ENCODE measurements at places on chromosomes 6 and 20. TPM values are rescaled to one million over a fixed set of nuclear protein-coding genes. Genes with fewer than 3 reads are reported as not detected.
A peak's percentile ranks its signal among the peaks of the same experiment; 100 is the strongest.

DNA sequence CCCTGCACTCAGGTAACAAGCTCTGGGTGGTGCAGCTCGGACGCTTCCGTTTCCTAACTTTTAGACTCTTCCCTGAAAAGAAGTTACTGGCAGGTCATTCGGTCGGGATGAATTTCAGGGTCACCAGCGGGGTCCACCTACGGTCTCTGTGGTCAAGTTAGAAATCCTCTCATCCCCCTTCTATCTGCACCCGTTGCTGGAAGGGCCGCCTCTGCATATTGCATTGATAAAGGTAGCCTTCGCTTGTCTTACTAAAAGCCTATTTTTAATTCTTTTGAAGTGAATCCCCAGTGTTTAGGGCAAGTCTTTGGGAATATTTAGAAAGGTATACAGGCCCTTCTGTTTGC lies 47.3 kb downstream of the LRRN4 start:
- H3K4me3 ChIP-seq, result peak overlapping the region; percentile 93
- no peaks in the 10 kb centered on the region for H3K27me3 ChIP-seq
- peaks cover 24% of the 10 kb centered on the region for H3K4me1 ChIP-seq
- peak overlapping the region; percentile 83 for H3K27ac ChIP-seq

DNA sequence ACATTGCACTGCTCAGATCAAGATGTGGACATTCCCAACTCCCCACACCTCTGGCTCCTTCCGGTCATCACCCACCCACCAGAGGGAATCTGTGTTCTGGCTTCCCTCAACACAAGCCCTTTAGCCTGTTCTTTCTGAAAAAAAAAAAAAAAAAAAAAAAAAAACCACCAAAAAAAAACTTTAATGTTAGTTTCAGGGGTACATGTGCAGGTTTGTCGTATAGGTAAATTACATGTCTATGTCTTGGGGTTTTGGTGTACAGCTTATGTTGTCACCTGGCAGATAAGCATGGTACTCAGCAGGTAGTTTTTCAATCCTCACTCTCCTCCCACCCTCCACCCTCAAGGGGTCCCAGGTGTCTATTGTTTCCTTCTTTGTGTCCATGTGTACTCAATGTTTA lies 135.8 kb upstream of the FOXA2 start:
- no peaks in the 10 kb centered on the region for H3K36me3 ChIP-seq
- H3K4me1 ChIP-seq, result peaks cover 4% of the 10 kb centered on the region
- H3K4me3 ChIP-seq, result no peak overlapping the region

GRCh38 chr6:108619431-108620197 lies 58.9 kb downstream of the FOXO3 start:
- no peak overlapping the region for H3K27ac ChIP-seq
- H3K4me3 ChIP-seq, result no peak overlapping the region
- H3K36me3 ChIP-seq, result peaks cover 1% of the 10 kb centered on the region
- H3K4me1 ChIP-seq, result peaks cover 41% of the 10 kb centered on the region
- DNase-seq, result no peak
- no peaks in the 10 kb centered on the region for H3K27me3 ChIP-seq

GRCh38 chr20:51098284-51098810 lies 75.4 kb upstream of the KCNG1 start:
- peak overlapping the region; percentile 62 for H3K27ac ChIP-seq
- no peak overlapping the region for H3K4me3 ChIP-seq
- H3K27me3 ChIP-seq, result peaks cover 2% of the 10 kb centered on the region
- DNase-seq, result no peak

GRCh38 chr6:3825851-3826581 lies 23.2 kb upstream of the FAM50B start:
- peaks cover 6% of the 10 kb centered on the region for H3K27me3 ChIP-seq
- no peak for DNase-seq
- H3K4me3 ChIP-seq, result no peak overlapping the region

GRCh38 chr6:46451343-46451742 lies 39.9 kb downstream of the RCAN2 start:
- no peaks in the 10 kb centered on the region for H3K4me1 ChIP-seq
- H3K36me3 ChIP-seq, result no peaks in the 10 kb centered on the region
- H3K27me3 ChIP-seq, result peaks cover 8% of the 10 kb centered on the region

DNA sequence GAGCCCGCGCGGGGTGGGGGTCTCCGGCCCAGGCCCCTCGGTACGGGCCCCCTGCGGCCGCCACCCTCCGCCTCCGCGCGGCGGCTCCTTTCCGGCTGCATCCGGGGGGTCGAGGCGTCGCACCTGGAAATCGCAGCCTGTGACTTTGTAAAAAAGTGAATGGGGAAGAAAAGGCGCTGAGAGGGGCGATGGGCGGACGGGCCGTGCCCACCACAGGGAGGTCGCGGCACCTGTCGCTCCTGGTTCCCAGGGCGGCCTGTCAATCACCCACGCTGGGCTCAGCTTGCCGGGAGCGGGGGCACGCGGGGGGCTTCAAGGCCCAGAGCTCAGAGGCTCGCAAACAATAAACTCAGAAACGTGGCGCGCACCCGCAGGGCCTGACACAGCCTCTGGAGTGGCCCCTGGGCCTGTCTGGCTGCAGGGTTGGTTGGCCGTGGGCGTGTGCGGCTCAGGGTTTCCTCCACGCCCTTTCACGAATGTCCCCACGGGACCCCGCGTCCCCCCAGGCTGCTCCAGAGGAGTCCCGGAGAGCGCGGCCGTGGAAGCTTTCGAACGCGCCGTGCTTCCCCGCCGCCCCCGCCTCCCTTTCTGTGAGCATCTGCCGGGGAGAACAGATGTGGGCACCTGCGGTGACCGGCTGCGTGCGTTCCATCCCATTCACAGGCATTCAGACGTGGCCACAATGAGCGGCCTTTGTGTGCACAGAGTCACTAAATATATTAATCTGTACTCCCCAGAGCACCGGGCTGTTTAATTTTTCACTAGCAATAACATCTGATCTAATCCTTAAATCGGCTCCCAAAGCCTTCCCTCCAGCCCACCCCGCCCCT lies 6.1 kb upstream of the DLL1 start:
- no peaks in the 10 kb centered on the region for H3K36me3 ChIP-seq
- peaks cover 37% of the 10 kb centered on the region for H3K4me1 ChIP-seq
- DNase-seq, result no peak
- no peak overlapping the region for H3K27ac ChIP-seq
- H3K27me3 ChIP-seq, result peaks cover 56% of the 10 kb centered on the region

DNA sequence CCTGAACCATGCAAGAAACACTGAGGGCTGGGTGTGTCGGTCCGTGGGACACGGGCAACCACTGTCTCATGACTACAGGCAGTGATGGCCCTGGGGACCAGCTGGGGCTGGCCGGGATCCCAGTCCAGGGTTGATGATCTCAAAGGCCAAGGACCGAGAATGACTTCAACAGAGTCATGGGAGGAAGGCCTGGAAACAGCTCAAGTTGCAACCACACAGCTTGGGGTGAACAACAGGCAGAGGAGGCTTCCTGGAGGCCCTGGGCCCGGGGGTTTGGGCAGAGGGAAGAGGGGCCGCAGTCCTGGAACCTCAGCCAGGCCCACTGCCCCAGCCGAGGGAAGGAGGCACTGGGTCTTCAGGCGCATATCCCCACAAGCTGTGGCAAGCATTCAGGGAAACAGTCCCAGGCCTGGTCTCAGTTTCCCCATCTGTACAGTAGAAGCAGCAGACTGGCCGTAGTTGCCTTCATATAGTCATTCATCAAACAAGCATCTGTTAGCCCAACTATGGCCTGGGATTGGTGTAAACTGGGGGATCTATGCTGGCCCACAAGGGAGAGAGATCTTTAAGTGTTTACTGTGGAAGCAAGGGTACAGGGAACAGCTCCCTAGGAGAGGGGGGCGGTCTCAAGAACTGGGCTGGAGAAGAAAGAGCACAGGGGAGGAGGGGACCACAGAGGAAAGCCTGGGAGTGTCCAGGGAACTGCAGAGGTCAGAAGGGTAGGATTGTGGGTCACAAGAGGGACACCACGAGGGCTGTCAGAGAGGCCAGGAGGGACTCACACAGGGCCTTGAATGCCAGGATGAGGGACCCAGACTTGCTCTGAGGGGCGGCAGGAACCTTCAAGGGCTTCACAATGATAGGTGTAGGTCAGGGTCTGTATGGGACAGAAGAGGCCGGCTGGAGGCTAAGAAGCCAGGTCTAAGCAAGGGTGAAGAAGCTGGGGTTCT lies 2.1 kb downstream of the MYL9 start:
- no peak overlapping the region for H3K4me3 ChIP-seq
- DNase-seq, result no peak
- H3K27me3 ChIP-seq, result no peaks in the 10 kb centered on the region
- no peaks in the 10 kb centered on the region for H3K36me3 ChIP-seq
- H3K27ac ChIP-seq, result no peak overlapping the region

DNA sequence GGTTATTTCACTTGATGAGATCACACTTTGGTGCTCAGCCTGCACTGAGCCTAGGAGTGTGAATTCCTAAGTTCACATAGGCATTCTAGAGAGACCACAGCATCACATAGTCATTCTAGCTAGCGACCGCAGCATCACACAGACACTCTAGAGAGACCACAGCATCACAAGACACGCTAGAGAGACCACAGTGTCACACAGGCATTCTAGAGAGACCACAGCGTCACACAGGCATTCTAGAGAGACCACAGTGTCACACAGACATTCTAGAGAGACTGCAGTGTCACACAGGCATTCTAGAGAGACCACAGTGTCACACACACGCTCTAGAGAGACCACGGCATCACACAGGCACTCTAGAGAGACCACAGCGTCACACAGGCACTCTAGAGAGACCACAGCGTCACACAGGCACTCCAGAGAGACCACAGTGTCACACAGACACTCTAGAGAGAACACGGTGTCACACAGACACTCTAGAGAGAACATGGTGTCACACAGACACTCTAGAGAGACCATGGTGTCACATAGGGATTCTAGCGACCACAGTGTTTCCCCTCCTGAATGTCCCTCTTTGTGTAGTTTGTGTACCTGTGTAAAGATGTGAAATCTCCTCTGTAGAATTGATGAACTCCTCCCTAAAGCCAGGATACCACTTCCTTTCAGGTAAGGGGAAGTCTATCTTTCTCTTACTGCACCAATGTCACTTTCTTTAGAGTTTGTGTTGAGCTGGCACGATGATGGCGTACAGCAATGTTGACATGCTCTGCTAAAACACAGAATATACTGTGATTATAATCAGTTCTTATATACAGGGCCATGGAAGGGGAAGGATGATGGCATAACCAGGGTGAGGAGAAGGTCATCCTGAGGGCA lies 169.4 kb downstream of the ZDHHC14 start:
- no peak overlapping the region for H3K4me3 ChIP-seq
- no peaks in the 10 kb centered on the region for H3K27me3 ChIP-seq
- DNase-seq, result no peak
- peaks cover 13% of the 10 kb centered on the region for H3K36me3 ChIP-seq

DNA sequence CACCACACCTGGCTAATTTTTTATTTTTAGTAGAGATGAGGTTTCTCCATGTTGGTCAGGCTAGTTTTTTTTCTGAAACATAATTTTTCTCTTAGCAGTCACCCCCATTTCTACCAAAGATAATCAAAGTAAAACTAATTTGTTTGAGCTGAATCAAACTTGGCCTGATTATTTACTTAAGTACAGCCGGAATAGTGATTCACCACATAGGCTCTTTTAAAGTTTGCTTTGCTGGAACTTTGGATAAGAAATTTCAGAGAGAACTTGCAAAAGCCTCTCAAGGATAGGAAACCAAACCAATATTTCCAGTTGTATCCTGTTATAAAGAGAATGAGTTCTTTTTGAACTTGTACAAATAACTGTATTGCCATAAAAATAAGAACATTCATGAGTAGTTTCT lies 105.0 kb upstream of the SYNCRIP start:
- H3K36me3 ChIP-seq, result no peaks in the 10 kb centered on the region
- H3K4me1 ChIP-seq, result no peaks in the 10 kb centered on the region
- no peak overlapping the region for H3K27ac ChIP-seq
- DNase-seq, result no peak
- H3K27me3 ChIP-seq, result peaks cover 4% of the 10 kb centered on the region

- no peak overlapping the region for H3K27ac ChIP-seq
- H3K36me3 ChIP-seq, result no peaks in the 10 kb centered on the region
- no peak overlapping the region for H3K4me3 ChIP-seq
Measured at GRCh38 chr6:7691675-7692452, 34.0 kb upstream of the BMP6 start.

- DNase-seq, result no peak
- H3K27me3 ChIP-seq, result peaks cover 15% of the 10 kb centered on the region
- H3K4me1 ChIP-seq, result no peaks in the 10 kb centered on the region
- H3K27ac ChIP-seq, result no peak overlapping the region
- H3K4me3 ChIP-seq, result no peak overlapping the region
- no peaks in the 10 kb centered on the region for H3K36me3 ChIP-seq
Measured at GRCh38 chr20:45589725-45590124, 10.6 kb upstream of the WFDC8 start.

GRCh38 chr6:98777762-98778161 lies 56.6 kb upstream of the POU3F2 start:
- DNase-seq, result no peak
- no peaks in the 10 kb centered on the region for H3K36me3 ChIP-seq
- H3K27ac ChIP-seq, result no peak overlapping the region
- no peaks in the 10 kb centered on the region for H3K4me1 ChIP-seq

GRCh38 chr6:98067375-98067774 lies 767.0 kb upstream of the POU3F2 start:
- no peak overlapping the region for H3K27ac ChIP-seq
- no peak overlapping the region for H3K4me3 ChIP-seq
- H3K27me3 ChIP-seq, result no peaks in the 10 kb centered on the region
- DNase-seq, result no peak
- no peaks in the 10 kb centered on the region for H3K4me1 ChIP-seq
- H3K36me3 ChIP-seq, result no peaks in the 10 kb centered on the region

- no peaks in the 10 kb centered on the region for H3K36me3 ChIP-seq
- no peak overlapping the region for H3K4me3 ChIP-seq
- no peaks in the 10 kb centered on the region for H3K4me1 ChIP-seq
- no peak for DNase-seq
- H3K27me3 ChIP-seq, result no peaks in the 10 kb centered on the region
Measured at GRCh38 chr6:91720324-91720723, 1133.5 kb upstream of the MAP3K7 start.

- no peaks in the 10 kb centered on the region for H3K4me1 ChIP-seq
- H3K36me3 ChIP-seq, result no peaks in the 10 kb centered on the region
- DNase-seq, result no peak
- H3K27me3 ChIP-seq, result no peaks in the 10 kb centered on the region
Measured at GRCh38 chr6:127933852-127934840, 33.3 kb upstream of the THEMIS start.

DNA sequence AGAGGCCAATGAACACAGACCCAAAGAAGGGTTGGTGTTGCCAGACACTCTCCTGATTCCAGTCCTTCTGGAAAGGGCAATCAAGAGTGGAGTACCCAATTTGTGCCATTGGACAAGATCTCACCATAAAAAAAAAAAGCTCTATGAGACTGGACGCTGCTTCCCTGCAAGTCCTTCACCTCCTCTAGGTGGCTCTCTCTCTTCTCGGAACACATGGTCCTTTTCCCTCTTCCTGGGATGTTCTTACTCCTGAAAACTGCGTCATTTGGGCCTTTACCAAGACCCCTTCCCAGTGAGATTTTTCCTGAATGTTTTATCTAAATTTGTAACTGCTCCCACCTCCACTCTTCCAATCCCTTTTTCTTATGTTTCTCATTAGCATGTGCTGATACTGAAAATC lies 280.8 kb downstream of the FOXA2 start:
- DNase-seq, result no peak
- H3K4me3 ChIP-seq, result no peak overlapping the region
- H3K4me1 ChIP-seq, result no peaks in the 10 kb centered on the region
- no peaks in the 10 kb centered on the region for H3K36me3 ChIP-seq
- H3K27me3 ChIP-seq, result no peaks in the 10 kb centered on the region
- H3K27ac ChIP-seq, result no peak overlapping the region

The SEL1L2 gene
- not detected for total RNA-seq

The DLK2 gene
- 1.4 TPM for total RNA-seq

The ADGRF5 gene
- total RNA-seq, result not detected

The ADGRF1 gene
- not detected for total RNA-seq

The FUT9 gene
- not detected for total RNA-seq

The PGC gene
- total RNA-seq, result not detected

The DOK5 gene
- not detected for total RNA-seq
